ENCODE measurements at places on chromosomes 2 and 18.

DNA sequence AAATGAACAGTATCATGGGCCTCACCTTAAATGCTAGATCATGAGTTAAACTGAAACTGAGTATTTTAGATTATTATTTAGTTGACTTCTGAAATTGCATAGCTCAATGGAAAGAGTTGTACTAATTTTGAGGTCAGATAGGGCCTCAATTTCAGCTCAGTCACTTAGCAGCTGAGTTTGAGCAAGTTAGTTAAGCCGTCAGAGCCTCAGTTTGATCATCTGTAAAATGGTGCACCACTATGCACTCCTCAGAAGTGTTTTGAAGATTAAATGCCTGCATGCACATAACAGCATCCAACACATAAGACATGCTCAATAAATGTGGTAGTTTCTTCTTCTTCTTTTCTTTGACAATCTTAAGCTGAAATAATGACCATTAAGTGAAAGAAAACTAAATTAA lies 38.2 kb upstream of the ASNSD1 start:
- no peak for DNase-seq

GRCh38 chr2:192007581-192008228 lies 160.8 kb upstream of the CAVIN2 start:
- no peak for DNase-seq

DNA sequence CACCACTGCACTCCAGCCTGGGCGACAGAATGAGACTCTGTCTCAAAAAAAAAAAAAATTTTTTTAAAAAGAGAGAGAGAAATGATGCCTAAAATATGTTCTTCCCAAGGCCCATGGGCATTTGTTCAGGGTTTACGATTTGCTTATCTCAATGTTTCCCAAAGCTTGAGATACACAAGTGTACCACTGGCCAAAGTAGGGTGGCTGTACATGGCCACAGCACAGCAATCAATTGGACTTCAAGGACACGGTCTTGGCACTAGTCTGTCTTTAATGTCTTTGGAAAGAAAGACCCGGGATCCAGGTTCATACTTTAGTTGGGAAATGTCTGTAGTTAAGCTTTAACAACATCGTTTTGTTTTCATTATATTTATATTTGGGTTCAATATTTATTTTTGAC lies 9.5 kb upstream of the CATIP start:
- no peak for DNase-seq

DNA sequence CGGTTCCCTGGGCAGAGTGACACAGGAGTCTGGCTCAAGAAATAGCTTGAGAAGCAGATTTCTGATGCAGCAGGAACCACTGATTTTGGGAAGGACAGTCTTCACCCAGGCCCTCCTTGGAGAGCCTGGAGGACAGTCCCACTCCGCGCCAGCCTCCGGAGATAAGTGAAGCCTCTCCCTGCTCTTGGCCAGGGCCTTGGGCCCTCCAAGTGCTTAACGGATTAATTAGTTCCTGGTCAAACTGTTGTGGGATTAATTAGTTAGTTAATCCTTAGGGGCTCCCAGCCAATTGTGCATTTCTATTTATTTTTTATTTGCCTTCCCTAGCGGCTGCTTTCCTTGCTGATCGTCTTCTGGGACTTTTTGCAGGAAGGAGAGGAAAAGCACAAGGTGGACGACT lies 19.6 kb downstream of the CPLX4 start:
- DNase-seq: no peak

DNA sequence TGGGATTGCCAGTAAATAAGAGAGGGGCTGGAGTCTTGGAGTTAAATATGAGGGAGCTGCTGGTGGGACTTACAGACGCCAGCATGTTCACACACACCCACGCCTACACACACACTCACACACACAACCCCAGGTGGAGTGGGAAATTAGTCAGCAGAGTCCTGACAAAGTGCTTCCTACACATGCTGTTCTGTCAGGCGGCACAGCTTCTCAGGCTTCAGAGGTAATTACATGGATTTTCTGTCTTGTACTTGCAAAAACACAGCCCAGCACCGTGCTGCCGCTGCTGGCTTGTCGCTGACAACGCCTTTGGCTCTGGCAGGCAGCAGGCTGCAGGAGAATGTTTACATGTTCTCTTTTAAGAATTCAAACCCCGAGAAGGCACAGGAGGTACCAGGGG lies 1186.3 kb upstream of the CELF4 start:
- DNase-seq: peak; percentile 3

DNA sequence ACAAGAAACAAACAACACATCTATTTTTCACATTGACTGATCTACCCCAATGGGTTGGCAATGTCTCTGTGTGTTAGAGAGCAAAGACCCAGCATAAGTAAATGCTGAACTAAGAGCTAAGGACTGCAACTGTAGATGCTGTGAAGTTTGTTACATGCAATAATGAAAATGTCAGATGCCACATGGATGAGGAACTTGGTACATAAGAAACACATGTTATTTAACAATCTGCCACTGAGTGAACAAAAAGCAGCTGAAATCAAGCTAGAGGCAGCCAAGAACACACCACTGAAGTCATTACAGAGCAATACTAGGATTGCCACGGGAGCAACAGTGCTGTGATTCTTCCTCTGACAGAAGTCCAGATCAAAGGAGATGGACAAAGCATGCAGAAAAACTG lies 389.4 kb downstream of the CDH2 start:
- DNase-seq: no peak

GRCh38 chr2:888906-889566 lies 61.6 kb upstream of the SNTG2 start:
- no peak for DNase-seq

DNA sequence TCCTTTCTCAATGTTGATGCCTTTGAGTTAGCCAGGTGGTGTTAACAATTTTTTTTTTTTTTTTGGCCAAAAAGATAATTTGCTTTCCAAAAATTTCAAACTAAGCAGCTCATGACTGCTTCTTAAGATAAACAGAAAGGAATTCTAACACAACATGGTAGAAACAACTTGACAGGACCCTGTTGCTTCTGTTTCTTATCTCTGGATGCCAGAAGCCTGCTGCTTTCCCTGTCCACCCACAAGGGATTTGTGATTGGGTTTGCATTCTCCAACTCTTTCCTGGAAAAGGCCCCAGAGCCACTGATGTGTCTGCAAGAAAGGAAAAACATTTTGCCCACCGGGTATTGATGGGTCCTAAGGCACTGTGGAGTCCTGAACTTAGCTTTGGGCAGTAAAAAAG lies 217.2 kb upstream of the PKDCC start:
- DNase-seq: no peak

- DNase-seq: no peak
Observed at GRCh38 chr18:48851599-48851960, 99.2 kb downstream of the SMAD7 start.
